NCI-H1105 treated with DMSO at 0.1 percent for 48 hours (cell line): ENCODE measurements at places on chromosomes 7 and 10.

GRCh38 chr7:131456338-131456737 lies 100.1 kb downstream of the PODXL start:
- no peak for DNase-seq

DNA sequence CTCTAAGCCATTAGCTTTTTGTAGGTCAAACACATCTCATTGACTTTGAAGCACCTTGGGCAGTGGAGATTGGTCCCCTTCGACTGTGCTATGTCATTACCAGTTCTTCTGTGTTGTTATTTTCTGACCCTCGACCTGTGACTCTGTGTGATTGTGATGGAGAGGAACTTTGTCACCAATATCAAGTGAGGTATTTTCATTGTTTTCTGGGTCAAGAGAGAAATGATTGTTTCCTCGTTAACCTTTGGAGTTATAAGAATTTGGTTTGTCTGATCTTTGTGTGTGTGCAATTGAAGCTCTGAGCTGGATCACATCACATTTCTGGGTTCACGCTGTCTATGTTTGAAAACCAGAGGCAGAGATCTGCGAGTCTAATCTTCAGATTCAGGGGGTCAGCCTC lies 432.2 kb upstream of the KLF6 start:
- no peak for DNase-seq

DNA sequence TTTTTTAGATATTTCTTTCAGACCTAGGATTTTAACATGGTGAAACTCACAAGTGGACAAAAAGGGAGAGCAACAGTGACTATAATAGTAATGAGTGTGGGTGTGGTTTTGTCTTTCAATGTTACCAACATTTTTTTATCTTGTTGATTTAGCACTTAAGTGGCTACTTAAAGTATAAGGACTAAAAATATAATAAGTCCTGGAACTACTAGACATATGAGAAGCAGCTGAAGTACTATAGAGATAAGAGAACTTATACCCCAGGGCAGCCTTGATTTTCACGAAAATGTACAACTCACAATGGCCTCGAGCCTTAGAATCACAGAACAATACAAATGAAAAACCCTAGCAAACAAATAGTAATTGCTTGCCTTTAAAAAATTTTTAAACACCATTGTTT lies 1151.8 kb downstream of the TYW1 start:
- peak; percentile 80 for DNase-seq

DNA sequence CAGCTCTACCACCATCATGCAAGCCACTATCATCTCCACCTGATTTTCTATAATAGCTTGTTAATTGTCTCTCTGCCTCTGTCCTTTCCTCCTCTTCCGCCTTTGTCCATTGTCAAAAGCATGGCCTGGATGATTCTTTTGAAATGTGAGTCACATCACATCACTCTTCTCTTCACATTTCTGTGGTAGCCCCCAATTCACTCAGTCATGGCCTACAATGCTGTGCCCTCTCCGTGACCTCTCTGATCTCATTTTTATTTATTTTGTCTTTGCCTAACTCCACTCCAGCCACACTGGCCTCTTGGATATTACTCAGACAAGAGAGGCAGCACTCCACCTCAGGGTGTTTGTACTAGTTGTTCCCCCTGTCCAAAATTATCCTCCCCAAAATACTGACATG lies 4.9 kb upstream of the ABCB4 start:
- DNase-seq: no peak

DNA sequence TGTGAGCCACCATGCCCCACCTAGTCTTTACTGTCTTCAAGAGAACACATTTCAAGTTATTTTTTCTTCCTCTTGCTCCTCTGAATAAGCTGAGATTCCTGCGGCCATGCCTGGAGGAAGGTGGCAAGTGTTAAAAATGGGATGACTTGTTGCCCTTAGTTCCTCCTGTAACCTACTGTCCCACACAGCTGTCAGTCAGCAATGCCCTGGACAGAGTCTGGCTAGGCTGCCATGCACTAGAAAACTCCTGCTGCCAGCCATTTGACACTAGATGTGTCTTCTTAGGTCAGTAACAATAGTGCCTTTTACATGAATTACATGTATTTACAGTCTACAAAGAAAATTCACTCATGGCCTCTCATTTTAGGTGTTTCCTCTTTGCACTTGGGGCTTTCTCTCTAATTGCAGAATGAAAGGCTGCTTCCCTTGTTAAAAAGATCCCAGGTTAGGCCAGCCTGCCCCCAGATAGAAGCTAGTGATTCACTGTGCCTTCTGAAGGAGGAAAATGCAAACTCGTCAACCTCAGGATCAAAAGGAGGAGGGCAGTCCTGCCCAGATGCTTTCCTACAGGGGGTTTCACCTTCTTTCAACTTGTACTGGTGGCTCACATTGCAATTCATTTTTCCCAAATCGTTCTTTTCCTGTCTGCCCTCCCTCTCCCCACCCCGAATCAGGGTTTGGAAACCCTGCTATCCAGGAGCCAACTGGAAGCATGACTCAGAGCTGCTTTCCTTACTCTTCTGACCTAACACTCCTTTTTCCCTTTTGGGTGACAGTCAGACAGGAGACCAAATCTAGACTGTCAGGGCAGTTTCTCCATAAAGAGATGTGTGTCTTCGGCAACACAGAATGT lies 136.6 kb downstream of the SPAG6 start:
- no peak for DNase-seq

- DNase-seq: peak; percentile 92
These were observed 29.7 kb downstream of the IMMP2L start for GRCh38 chr7:111532625-111533024.

- DNase-seq: no peak
These were observed 16.2 kb upstream of the EPHB6 start for GRCh38 chr7:142838461-142839213.
